B cell (primary cell): ENCODE measurements at places on chromosomes 4 and X.

- DNase-seq, result no peak
These were observed 231.5 kb downstream of the SLC7A11 start for GRCh38 chr4:138010639-138011038.

GRCh38 chrX:51860679-51861078 is 32.7 kb upstream of the MAGED1 start:
- DNase-seq, result peak; percentile 12

GRCh38 chr4:108237693-108238092 is 69.0 kb upstream of the LEF1 start:
- DNase-seq, result no peak

- DNase-seq, result no peak
These were observed 43.2 kb upstream of the RBM47 start for GRCh38 chr4:40672528-40673522.

DNA sequence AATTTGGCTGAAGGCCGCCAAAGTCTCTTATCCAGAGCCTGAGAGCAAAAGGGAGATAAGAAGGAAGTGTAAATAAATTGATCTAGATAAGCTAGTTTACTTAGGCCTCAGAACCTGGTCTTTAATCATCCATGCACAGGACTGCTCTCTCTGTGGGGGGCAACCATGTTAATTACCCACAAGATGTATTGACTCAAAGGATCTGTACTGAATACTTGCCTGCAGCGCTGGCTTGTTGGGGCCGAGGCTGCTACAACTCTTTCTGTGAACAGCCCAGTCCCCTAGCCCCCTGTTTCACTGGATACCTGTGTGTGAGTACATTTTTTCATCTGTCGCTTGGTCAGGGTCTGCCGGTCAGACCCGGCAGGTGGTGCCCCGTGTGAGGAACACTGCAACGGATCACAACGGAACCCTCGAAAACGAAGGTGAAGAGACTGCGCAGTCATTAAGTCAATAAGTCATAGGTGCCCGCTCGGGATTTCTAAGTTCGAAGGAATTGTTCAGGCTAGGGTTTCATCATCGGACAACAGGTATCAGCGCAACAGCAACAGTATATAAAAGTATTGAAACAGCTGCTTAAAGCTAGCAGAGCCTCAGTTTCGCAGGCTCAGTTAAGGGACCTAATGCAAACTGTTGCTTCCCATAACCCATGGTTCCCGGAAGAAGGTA is 8.3 kb downstream of the MAGEA11 start:
- no peak for DNase-seq
